Fibroblast of the conjunctiva (primary cell): ENCODE measurements at places on chromosomes 3 and 15.
A peak's percentile ranks its signal among the peaks of the same experiment; 100 is the strongest.

- no peak for DNase-seq
These were observed 16.0 kb downstream of the DNAJC19 start for GRCh38 chr3:180973543-180973942.

DNA sequence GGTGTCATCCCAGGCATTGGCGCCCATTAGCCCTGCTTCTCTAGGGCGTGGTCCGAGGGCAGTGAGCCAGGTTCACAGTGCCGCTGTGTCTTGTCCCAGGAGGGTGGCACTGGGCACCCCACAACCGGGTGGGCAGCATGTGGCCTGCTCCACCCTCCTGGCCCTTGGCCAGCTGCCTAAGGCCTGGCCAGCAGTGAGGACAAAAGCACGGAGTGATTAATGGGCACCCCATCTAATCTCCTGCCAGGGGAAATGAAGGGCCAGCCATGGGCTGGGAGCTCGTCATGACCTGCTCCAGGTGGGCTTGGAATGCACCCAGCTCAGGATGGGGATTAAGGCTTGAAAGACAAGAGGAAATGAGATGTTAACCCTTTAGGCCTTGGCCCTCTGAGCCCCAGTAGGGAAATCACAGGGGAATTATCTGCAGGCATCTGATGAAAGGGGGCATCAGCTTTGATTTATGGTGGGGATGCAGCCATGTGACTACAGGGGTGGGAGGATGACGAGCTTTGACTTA, 5.2 kb downstream of the THSD4 start:
- no peak for DNase-seq

DNA sequence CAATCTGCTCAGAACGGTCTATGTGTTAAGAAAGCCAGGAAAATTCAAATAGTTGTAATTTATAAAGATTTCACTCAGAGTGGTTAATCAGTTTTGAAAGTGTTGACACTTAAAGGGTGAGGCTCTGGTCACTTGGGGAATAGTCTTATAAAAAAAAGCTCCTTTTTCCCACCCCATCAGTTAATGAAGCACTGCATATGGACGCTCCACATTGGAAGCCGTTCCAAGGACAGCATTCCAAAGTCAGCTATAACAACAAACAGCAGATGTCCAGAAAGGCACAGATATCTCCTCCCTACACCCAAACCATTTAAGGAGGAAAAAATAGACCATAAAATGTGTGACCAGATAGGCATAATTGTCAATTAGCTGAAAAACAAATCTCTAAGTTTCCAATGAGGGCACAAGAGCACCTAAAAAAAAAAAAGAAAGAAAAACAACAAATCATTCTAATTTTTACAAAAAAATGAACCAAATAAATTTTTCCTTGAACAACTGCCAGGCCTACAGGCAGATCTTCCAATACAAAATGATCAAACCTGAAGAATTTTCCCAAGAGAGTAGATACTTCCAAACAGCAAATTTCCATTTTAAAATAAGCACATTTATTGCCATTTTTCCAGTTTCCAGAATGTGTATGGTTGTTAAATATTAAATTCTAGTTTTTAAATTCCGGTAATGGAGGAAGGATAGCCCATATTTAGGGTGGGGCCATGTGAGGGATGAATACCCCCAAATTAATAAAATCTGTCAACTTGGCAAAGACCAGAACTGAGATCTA, 198.3 kb downstream of the ERC2 start:
- DNase-seq: peak; percentile 17

GRCh38 chr3:58356054-58356453, 23.4 kb downstream of the PXK start:
- no peak for DNase-seq

GRCh38 chr3:81554801-81555200, 206.6 kb downstream of the GBE1 start:
- DNase-seq: no peak

DNA sequence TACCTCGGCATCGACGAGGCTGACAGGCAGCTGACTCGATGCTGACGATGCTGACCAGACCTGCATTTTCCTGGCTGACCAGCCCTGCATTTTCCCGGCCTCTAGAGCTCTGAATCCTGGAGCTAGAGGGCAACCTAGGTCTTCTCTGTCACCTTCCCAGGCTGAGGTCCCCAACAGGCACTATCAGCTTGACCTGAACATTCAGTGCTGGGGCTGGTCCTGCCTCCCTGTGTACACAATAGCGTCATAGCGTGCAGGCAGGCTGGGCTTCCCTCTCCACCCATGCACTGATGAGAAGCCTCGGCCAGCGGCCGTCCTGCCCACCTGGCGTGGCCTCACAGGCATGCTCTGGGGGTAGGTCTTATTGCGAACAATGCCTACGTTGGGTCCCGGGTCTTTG, 62.3 kb upstream of the SNRPA1 start:
- DNase-seq: no peak

- no peak for DNase-seq
These were observed 22.5 kb downstream of the NGRN start for GRCh38 chr15:90287946-90288345.

DNA sequence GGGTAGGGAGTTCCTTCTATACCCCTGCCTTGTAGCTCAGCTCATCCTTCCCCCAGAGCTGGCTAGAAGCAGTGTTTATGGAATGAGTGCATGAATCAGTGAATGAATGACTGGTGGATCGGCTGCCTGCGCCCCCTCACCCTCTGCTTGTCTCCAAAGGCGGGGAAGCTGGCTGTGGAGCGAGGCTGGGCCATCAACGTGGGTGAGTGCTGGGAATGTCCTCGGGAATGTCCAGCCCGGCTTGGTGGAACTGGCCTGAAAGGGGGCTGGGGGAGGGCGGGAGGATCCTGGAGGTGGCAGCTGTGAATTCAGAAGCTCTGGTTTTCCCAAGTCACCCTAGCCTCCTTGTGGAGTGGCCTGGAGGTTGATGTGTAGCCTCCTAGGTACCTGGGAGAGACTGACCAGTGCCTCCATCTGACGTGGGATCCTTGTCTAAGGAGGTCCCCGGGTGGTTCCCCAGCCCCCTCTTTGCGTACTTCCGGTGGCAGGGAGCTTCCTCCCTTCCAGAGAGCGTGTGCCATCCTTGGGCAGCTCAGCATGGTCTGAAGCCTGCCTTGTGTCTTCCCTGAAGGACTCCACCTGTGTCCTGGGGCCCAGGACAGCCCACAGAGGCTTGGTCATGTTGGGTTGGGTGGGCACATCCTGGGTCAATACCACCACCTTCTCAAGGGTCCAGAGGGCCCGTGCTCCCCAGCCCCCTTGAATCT, 18.4 kb downstream of the HDAC11 start:
- no peak for DNase-seq

DNA sequence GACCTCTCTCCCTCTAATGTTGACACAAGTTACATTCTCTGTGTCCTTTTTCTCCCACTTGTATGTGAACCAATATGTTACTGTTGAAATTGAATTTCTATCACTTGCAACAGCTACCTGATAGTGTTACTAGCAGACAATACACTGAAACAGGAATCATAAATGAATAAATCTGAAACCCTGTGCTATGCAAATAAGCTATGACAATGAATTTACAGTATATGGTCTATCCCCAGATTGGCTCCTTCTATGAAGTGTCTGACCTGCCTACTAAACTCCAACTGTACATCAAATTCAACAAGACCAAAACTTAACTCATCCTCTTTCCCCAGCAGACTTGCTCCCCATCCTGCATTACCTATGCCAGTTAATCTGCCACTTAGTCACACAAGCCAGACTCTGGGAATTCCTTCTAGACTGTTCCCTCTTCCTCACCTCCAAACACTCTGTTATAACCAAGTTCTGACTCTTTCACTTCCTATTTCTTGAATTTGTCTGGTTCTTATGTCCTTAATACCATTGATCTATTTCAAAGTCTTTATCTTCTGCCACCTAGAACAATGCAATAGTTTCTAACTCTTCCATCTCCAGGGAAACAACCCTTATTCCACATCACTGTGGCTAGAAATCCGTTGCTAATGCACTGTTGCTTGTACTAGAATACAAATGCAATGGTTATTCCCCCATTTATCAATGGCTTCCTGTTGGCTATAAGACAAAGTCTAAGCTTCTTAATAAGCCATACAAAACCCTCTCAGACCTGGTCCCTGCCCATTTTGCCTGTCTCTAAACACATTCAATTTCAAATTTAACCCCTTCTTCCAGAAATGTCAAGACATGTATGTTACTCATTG, 13.4 kb upstream of the ZNF639 start:
- no peak for DNase-seq

- DNase-seq: no peak
These were observed 4.1 kb downstream of the DET1 start for GRCh38 chr15:88542342-88542733.

DNA sequence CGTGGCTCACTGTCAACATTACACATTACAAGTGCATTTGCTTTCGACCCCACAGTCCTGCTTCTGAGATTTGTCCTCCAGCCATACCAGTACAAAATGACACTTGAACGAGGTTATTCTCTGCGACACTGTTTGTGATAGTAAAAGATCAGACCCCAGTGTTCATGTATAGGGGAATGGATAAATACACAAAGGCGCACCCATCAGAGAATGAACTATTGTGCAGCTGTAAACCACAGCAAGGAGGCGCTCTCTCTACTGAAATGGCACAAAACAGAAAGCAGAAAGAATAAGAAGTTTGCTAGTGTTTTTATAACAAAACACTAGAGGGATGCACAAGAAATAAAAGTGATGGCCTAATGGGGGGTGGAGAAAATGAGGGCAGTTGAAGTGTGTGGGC, 4.9 kb upstream of the CHSY1 start:
- no peak for DNase-seq

DNA sequence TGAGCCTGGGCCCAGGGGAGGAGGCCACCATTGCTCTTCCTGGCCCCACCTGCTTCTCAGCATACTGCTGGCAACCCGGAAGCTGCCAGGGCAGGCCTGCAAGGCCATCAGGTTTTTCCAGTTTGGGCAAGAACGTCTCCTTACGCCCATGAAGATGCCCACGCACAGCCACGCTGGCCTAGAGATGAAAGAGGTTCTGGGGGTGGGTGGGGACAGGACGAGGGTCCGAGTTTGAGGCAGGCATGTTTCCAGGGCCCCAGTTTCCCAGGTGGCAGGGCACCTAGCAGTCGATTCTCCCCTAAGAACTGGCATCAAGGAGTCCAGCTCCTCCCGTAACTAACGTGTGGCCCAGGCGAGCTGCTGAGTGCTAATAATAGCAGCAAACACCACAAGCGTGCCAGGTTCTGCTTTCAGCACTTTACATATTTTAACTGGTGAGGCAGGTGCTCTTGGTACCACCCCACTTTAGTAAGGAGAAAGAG, 45.8 kb downstream of the ZNF710 start:
- no peak for DNase-seq

GRCh38 chr3:176696816-176697215, 500.5 kb downstream of the TBL1XR1 start:
- no peak for DNase-seq

DNA sequence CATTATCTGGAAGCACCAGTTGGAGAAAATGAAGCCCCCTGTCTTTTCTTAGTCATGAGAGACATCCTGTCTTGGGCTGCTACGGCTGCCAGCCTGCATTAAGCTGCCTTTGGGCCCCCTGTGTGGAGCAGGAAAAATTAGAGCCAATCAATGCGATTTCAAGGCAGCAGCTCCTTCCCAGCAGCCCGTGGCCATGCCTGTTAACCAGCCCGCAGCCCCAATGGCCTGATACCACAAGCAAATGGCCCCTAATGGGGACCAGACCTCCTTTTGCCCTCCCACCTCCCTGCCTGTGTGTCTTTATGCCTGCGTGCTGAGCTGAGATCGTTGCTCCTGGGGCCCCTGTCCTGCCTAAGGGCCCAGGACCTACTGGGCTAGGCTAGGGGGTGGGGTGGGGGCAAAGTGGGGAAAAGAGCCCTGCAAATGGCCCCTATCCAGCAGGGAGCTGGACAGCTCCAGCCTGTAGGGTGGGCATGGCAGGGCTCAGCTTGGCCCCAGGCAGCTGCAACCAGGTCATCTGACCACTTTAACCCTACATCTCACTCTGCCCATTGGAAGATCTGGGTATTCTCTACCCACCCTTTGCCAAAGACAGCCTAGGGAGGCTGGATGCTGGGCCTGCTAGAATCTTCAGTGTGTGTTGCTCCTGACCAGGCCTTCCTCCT, 53.8 kb upstream of the MRPS22 start:
- no peak for DNase-seq

DNA sequence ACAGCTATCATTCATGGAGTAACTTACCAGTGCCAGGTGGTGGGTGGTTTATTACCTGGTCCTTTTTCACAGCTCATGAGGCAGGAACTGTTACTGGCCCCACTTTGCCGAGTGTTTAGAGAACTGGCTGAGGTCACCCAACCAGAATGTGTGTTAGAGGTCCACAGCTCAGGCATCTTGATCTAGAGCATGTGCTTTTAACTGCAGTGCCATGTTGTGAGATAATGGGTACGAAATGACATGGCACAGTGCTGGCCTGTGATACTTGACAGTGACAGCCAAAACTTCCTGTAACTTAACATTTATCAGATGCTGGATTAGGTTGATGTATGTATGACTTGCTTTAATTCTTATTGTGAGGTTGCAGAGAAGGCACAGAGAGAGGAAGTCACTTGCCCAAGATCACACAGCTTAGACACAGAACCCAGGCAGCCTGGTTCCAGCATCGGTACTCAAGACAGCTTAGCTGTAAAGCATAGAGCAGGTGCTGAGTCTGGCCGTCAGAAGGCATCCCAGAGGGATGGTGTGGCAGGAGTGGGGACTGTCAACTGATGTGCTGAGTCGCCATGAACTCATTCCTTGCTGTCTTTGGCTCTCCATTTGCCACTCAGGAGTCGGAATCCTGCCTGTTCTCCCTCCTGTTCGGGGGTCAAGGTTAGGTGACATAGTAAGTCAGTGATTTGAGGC, 9.6 kb downstream of the MCM2 start:
- no peak for DNase-seq
